ENCODE measurements at places on chromosomes 2 and 18.

- no peak for DNase-seq
Observed at GRCh38 chr2:30155202-30155601, 8.4 kb downstream of the YPEL5 start.

DNA sequence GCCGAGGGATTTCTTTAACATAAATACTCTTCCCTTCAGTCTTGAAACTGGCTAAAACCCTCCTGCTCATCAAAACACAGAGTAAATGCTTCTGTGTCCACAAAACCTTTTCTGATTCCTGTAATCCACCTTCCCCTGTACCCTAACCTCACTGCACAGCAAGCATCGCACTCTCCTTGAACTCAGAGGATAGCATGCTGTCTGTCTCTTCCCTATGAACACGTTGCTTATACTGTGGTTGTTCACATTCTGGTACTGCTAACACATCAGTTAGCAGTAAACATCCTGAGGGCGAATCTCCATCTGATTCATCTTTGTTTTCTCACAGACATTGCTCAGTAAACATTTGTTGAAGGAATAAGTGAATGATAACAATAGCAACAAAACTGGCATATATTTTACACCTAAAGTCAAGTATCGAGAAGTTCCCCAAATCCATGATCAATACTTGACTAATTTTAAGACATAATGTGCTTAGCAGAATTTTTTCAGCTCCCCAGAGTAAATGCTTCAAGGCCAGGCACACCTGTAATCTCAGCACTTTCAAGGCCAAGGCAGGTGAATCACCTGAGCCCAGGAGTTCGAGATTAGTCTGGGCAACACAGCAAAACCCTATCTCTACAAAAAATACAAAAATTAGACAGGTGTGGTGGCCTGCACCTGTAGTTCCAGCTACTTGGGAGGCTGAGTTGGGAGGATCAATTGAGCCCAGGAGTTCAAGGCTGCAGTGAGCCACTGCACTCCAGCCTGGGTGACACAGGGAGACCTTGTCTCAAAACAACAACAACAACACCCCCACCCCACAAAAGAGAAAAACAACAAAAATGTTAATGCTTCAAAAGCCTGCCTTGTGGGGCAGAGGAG, 45.6 kb upstream of the LPIN2 start:
- no peak for DNase-seq

DNA sequence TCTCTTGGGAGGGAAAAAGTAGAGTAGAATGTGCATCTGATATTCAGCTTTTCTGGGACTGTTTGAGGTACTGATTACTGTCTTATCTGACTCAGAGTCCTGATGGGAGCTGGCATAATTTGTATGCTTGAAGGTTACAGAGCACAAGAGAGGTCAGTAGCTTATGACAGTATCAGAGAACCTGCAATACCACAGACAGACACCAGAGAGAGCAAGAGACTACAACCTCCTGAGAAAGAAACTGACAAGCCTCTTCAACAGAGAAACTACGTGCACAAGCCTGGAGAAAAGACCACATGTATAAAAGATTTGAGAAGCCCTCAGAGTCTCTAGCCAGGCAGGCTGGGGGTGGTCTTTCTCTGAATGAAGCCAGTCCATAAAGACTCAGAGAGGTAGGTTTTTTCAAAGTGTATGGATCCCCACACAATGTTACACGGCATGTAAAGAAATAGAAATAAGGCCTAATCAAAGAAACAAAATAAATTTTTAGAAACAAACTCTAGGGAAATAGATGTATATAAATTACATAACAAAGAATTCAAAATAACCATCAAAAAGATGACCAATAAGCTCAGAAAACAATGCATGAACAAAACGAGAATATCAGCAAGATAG, 568.3 kb downstream of the LRRTM4 start:
- DNase-seq = no peak

DNA sequence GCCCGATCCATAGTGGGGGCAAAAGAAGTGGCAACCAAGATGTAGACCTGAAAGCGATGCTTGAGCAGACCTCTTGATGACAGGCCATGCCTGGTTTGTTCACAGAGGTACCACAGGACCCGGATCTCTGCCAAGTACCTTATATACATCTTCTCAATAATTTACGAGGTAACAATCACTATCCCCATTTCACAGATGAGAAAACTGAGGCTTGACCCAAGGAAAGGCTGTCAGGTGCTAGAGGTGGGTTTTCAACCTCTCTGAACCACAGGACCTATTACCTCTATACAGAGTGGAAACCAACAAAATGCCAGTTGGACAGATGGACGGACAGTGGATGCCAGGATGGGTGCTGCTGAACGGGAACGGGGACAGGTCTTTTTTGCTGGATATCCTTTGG, 13.8 kb upstream of the DIS3L2 start:
- DNase-seq = no peak

DNA sequence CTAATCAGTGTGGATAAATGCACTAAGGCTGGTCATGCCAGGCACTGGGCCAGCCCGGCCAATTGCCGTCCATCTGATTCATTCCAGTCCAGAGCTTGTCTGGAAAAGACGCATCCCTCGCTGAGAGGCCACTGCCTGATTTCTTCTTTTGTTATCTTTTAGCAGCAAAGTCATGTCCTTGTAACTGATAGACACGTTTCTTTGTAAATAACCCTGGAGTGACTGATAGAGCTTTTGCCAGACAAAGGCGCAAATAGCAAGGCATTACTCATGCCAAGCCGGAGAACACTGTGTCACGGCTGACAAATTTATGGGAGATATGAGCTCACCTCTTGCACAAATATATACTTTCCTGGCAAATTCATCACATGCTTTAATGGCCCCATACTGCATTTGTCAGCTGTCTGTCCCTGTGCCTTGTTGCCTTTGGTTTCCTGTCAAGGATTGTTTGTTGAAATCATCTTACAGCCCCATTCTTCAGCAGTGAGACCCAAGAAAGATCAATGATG, 164.4 kb downstream of the ETAA1 start:
- no peak for DNase-seq

DNA sequence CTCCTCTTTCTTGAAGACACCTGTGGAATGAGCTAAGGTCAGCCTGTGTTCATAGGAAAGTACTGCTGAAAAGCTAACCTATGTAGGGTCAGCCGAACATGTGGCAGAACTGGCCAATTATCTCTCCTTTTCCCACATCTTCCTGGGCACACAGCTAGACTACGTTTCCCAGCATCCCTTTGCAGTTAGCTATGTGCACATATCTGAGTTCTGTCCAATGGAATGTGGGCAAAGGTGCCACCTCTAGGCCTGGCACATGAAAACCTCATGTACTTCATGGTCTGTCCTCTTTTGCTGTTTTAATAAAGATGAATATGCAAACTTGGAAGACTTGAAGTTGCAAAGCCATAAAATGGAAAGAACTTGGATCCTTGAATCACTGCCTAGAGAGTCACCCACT, 352.6 kb downstream of the TNS1 start:
- DNase-seq = no peak

- no peak for DNase-seq
Observed at GRCh38 chr2:33230842-33231241, 245.6 kb upstream of the RASGRP3 start.

- no peak for DNase-seq
Observed at GRCh38 chr2:21728133-21728532, 604.4 kb downstream of the TDRD15 start.

- DNase-seq = no peak
Observed at GRCh38 chr2:101717071-101717845, 19.8 kb downstream of the MAP4K4 start.

DNA sequence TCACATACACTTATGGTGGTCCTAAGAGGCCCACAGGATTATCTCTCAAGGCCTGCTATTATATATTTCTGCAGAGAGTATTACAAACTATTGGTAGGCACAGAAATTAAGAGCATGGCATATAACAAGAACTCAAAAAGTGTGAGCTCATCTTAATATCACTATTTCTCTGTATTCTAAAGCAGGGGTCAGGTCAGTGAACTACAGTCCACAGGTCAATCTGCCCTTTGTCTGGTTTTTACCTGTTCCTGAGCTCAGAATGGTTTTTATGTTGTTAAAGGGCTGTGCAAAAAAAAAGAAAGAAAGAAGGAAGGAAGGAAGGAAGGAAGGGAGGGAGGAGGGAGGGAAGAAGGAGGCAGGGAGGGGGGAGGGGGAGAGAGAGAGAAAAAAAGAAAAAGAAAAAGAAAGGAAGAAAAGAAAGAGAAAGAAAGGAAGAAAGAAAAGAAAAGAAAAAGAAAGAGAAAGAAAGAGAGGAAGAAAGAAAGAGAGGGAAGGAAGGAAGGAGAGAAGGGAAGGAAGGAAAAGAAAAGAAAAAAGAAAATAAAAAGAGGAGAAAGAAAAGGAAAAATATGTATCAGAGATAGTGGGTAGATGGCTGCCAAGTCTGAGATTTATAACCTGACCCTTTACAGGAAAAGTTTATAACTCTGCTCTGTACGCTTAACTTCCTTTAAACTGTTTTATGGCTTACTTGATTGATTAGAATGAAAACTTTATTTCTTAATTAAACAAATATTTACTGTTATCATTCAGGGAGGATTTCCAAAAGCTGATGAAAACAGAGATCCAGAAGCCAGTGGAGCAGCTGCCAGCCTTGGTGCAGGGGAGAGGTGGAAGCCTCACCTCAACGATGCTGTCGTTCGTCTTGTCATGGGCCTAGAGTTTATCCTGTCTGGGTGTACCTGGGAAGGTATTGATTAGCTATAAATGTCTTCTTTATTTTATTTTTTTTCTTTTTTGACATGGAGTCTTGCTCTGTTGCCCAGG, 11.2 kb upstream of the SCYGR1 start:
- DNase-seq = no peak

DNA sequence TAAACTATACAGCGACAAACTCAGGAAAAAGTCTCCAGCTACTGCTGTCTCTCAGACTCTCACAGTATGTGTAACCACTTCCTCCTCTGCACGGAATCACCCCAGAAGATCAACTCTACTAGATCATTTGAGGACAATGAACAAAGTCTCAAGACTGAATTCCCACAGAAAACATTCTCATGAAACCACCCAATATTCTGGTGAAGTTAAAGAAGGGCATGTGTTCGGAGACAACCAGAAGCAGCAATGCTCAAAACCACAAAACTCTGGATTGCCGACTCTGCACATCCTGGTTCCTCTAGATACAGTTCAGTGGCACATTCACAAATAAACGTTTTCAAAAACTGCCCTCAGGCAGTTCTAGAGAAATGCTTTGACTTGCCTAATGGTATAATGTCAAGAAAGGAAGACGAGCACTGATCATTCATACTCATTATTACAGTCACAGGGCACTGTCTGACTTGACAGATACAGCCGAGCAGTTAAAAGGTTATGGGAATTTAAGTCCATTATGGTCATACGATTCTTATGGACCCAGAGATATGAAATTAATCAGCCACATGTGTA, 91.9 kb upstream of the STK17B start:
- DNase-seq = no peak

GRCh38 chr2:124091721-124092120, 66.6 kb downstream of the CNTNAP5 start:
- DNase-seq = no peak

- no peak for DNase-seq
Observed at GRCh38 chr2:189109921-189110397, 69.6 kb downstream of the COL5A2 start.

DNA sequence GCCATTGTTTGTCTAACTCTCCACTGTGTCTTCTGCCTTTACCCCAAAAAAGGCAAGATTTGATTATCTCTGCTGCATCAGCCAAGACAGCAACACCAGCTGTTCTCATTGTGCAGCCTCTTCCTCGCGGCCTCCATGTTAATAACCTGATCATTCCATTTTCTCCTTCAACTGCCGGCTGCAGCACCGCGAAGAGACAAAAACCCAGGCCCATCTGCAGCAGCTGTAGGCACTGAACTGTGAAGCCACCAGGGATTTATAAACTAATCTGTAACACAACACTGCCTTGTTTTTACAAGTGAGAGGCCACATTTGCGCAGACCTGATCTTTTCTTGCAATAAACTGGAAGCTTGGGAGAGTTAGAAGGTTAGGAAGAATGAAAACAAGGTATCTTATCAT, 147.8 kb downstream of the SATB2 start:
- DNase-seq = no peak

DNA sequence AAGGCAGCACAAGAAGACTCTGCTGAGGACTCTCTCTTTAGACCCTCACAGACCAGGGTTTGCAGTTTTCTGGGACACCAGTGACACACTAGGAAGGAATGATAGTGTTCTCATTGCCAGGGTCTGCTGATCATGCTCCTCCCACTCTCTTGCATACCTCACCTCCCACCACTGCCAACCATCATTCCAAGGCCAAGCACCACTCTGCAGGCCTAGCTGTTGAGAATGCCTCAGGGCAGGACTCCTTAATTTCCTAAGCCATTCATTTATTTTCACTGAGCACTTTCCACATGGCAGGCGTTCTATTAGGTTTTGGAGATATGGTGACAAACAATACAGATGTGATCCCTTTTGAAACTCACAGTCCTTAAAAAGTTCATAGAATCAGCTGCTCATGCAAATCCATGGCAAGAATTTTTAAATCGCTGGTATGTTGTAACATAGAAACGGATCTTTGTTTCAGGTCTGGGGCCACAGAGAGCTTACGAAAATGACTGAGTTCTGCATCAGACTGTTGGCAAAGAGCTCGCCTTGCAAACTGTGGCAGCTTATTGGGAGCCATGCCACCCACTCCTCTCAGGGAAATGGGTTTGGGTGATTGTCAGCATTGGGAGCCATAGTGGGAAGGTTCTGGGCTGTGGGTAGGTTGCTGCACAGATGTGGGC, 78.5 kb downstream of the XDH start:
- no peak for DNase-seq

DNA sequence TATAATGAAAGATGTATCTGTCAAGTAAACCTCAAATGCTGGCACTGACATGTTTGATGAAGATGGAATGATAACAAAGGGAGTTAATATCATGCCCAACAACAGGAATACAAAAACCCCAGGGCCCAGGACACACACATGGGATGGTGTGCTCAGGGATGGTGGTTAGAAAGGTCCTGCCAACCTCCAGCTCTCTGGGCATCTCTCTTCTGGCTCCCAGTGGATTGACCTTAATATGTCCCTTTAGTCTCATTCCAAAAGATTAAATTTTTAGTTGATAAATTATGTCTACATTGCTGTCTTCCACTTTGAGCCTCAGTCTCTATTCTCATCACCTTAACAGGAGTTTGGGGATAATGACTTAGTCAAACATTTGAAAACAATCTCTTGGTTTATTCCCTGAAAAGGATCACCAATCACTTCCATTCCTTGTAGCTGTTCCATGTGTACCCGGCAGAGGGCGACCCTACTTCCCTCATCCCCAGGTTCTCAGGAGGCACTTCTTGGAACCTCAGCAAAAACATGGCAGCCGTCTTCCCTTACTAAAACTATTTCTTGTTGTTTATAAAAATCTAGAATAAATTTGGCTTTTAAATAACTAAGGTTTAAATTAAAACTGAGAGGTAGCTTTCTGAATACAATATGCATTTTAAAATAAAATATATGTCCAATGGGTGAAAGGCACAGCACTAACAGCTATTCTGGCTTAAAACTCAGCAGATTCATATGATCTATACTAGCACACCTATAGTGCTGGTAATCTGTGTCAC, 29.6 kb downstream of the MCEE start:
- no peak for DNase-seq

GRCh38 chr2:230594286-230594840, 118.3 kb upstream of the CAB39 start:
- DNase-seq = no peak

GRCh38 chr2:154670083-154670482, 28.4 kb upstream of the KCNJ3 start:
- no peak for DNase-seq

GRCh38 chr18:46720521-46720920, 36.3 kb downstream of the ST8SIA5 start:
- no peak for DNase-seq
